ENCODE measurements at places on chromosomes 1 and 21.
A peak's percentile ranks its signal among the peaks of the same experiment; 100 is the strongest.

DNA sequence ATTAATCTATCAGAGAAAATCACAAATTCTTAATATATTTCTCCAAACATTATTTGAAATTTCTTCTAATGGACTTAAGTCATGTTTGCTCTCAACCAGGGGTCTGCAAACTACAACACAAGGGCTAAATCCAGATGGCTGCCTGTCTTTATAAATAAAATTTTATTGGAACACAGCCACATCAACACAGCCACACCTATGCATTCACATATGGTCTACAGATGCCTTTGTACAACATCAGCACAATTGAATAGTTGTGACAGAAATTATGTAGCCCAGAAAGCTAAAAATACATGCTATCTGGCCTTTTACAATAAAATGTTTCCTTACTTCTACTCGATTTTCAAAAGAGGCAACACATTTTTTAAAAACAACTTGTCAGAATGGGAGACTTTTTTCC lies 103.9 kb downstream of the DPYD start:
- no peak for DNase-seq

- DNase-seq: no peak
Measured at GRCh38 chr1:245143849-245144248, 10.9 kb upstream of the KIF26B start.

GRCh38 chr1:11468878-11469277 lies 10.1 kb upstream of the DISP3 start:
- DNase-seq: no peak

DNA sequence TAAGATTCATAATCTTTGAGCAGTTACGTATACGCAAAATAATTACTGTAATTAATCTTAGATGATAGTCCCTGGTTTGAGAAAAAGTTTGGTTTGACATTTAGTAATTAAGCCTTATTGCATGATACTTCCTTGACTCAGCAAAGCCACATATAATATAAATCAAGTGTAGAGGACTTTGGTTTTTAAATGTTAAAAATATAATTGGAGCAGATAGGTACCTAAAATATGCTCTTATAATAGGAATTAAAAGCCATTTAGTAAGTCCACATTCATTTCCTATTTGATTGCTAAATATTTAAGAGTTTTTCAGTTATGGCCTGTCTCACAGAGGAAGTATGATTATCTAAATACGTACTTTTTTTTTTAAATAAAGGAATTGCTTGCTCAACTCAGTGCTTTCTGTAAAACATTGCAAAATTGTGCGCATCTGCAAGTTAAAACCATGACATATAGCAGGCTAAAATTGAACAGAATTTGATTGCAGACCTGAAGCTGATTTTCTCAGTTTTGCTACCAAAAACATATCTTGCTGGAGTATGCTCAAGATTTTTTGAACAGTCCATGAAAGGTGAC lies 20.4 kb downstream of the RPE65 start:
- no peak for DNase-seq

DNA sequence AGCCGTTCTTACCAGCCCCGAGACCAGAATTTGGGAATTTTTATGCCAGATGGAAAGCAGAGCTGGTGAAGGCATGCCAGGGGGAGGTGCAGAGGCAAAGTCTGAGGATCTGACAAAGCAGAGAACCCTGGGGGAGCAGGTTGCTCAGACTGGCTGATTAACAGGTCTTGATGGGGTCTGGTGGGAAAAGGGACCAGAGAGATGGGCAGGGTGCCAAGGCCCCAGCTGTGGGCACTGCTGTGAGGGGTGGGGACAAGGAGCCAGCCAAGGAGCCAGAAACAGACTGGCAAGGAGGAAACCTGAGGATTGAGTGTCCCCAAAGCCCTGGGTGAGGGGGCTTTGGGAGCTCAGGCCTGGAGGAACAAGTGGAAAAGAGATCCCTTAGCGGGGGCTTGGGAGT lies 21.4 kb downstream of the RPS6KA1 start:
- DNase-seq: no peak

- no peak for DNase-seq
Measured at GRCh38 chr1:168375566-168376300, 95.1 kb downstream of the TBX19 start.

DNA sequence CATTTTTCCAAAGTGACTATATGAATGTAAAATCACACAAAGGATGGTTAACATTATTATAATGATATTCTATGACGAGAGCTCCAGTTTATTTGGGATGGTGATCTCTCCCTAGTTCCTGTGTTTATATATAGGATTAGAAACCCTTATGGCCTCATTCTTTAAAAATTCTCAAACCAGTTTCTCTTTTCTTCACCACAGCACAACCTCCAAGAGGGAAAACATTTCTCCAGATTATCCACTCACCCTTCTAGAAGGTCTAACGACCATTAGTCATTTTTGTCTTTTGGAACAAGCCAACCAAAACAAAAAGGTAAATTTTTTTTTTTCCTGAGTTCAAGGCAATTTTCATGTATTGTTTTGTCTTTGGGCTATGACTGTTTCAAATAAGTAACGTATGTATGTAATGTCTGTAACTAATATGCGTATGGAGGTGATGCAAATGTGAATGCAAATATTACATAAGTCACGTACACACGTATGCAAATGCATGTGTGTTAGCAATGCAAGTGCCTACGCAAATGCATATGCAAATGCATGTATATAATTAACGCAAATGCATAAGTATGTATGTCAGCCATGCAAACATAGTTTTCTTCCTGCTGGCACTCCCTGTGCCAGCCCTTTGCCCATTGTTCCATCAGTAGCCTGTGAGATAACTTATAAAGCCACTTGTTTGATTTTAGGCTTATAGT lies 72.5 kb upstream of the MORC3 start:
- DNase-seq: no peak

DNA sequence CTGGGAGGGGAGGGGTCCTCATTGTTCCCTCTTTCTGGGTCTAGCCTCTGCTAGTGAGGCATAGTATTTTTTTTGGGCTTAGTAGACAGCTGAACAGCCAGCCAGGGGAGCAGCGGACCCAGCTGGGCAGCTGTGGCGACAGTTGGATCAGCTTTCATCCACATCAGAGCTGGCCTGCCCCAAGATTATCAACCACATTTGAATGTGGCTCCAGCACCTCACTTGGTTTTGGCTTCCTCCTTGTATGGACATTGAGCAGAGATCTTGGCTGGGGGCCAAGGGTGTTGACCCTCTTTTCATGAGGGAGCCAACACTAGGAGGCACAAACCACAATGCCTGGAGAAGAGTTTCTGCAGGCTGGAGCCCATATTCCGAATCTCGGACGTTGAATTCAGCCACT lies 25.0 kb downstream of the WNT4 start:
- DNase-seq: no peak

DNA sequence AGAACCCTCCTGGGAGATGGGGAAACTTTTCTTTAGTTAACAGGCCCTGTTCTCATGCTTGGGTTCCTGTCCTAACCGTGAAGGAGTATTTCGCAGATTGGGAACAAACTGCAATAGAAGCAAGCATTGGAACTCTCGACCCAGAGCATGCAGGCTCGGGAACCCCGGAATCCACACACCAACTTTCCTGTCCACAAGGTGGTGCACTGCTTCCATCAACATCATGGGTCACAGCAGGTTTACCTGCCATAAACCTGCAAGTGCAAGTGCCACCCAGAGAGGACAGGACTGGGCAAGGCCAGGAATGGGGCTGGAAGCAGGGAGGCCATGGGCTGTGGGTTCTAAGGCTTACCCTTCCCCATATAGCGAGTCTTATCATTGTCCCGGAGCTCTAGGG lies 6.9 kb downstream of the ENO1 start:
- no peak for DNase-seq

DNA sequence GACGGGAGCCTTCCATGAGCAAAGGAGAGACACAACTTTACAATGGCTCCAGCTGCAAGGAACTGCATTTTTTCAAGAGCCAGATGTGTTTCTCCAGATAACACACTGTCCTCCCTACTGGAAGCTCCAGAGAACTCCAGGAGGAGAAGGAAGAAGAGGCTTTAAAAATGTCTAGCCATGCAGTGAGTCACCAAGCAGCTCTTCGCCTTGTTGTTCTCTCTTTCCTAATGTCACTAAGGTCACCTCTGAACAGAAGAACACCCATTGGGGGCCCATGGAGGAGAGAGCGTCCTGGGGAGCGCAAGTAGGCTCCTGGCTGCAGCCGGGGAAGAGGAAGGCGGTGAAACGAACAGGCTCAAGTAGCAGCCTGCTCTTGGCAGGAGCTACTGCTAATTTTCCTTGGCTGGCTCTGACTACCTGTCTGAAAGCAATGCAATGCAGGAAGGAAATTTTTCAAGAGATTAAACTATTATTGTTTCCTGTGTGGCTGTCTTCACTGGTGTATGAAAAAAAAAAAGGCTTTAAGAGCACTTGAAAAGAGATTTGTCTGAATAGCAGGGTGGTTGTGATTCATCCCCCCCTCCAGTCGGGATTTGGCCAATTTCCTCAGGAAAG lies 321.9 kb downstream of the SETD4 start:
- no peak for DNase-seq

DNA sequence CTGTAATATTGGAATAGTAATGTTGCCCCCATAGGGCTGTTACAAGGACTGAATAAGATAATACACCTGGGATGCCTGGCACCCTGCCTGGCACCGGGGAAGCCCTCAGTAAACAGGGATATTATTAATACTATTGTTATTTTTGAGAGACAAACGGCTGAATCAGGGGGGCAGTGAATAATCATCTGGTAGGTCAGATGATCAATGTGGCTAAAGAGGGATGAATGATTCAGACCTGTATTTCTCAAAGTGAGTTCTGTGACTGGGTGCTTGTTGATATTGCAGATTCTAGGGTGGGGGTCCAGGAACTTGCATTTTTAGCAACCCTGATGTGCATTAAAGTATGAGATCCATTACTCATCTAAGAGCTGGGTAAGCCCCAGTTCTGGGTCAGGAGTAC lies 46.2 kb upstream of the BCL10 start:
- no peak for DNase-seq

GRCh38 chr1:63103682-63104081 lies 218.7 kb upstream of the FOXD3 start:
- no peak for DNase-seq

DNA sequence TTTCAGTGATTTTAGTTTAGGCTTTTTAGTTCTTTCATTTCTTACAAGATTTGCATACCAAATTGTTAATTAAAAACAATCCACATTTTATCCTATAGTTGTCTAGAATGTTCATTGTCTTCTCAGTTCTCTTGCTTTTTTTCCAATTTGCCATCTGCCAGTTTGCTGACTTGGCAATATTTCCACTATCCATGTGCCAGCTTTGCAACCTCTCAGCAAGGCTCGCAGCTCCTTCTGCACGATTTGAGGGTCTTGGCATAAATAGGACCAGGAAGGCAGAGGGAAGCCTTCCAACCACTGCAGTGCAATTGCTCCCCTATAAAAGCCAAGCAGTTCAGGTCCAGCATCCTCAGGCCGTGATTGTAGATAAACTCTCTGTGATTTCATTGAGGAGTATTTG lies 306.8 kb upstream of the FMN2 start:
- DNase-seq: no peak

DNA sequence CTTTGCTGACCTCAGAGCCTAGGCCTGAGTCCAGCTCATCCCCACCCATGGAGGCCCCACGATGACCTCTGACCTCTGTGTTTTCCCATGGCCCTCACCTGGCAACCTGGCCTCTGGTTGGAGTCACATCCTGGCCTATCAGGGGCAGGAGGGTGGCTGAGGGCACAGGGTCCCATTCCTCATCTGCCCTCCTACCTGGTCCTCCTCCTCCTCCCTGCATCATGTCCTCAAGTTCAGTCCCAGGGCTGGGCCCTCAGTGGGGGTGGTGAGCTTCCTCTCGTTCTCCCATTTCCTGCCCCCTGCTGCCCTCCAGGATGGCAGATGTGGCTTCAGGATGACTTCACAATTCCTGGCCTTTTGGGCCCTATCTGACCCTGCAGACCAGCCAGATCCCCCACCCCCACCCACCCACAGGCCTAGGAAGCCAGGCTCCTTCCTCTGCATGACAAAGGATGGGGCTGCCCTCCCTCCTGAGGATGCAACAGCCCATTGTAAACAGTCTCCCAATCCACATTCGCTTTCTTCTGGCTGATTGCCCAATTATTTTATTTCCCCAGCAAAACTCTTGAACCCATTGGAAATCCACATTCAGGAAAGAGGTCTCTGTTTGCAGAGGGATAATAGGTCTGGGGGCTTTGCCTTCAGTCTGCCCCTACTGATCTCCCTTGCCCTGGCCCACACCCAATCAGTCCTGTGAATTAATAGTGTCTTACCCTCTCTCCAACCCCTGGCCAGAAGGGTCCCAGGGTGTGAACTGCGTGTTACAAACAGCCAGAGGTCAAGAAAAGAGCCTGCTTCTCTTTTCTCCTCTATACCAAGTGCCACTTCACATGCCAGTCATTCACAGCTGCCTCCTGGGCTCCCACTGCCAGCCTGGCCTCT lies 10.3 kb upstream of the LEFTY1 start:
- DNase-seq: no peak

- DNase-seq: peak; percentile 52
Measured at GRCh38 chr1:983798-984475, 2.0 kb upstream of the PERM1 start.

- DNase-seq: no peak
Measured at GRCh38 chr1:162663589-162664106, 31.4 kb downstream of the DDR2 start.

DNA sequence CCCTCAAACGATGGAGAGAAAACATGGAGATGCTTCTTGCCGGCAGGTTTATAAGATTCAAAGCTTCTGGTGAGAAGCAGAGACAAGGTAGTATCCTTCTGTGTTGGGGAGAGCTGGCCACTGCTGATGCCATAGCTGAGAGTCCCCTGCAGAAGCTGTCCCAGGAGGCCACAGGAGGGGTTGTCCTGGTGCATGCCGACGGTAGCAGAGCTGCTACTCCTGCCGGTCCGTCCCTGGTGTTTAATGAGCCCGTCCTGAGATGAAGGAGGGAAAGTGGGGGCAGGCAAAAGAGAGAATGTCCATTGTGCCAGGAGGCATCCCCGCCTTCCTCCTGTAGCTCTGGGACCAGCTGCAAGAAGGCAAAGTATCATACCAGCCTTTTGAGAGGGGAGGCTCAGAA lies 10.4 kb upstream of the C2CD2 start:
- DNase-seq: no peak

GRCh38 chr1:14679027-14679688 lies 80.7 kb downstream of the KAZN start:
- DNase-seq: no peak

- peak; percentile 63 for DNase-seq
Measured at GRCh38 chr1:47333922-47334764, 553 bp downstream of the CMPK1 start.

DNA sequence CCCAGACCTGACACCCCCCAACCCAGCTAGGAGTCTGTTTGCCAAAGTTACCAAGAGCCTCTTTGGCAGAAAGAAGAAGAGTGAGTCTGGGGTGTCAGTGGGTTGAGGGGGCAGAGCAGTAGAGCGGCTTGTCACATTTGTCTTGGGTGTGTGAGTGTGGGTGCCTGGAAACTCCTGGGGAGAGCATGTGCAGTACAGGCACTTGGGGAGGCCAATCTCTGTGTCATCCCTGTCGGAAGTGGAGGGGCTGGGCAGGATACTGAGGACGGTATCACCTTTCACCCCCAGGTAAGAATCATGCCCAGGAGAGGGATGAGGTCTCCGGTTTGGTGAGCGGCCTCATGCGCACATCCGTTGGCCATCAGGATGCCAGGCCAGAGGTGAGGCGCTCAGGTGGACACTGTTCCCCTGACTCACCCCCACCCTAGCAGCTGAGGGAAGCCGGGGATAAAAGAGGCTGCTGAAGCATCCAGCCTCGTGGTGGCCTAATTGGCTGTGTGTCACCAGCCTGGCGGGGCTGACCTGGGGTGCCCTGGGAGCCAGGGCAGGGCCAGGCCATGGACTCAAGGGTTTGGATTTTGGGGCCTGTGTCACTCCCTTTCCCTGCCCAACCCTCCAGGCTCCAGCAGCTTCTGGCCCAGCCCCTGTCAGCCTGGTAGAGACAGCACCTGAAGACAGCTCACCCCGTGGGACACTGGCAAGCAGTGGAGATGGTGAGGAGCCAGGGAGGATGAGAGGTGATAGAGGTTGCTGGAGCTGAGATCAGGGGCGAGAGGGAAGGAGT lies 3.3 kb downstream of the PLK3 start:
- DNase-seq: no peak

Measured in activated T-cell treated with anti-CD3 and anti-CD28 coated beads for 1 hour (primary cell).